Activated CD8-positive, alpha-beta memory T cell treated with anti-CD3 and anti-CD28 coated beads for 1 hour (primary cell): ENCODE measurements at places on chromosomes 4 and X.

GRCh38 chrX:134745636-134746409, 87.6 kb upstream of the PLAC1 start:
- DNase-seq = no peak

DNA sequence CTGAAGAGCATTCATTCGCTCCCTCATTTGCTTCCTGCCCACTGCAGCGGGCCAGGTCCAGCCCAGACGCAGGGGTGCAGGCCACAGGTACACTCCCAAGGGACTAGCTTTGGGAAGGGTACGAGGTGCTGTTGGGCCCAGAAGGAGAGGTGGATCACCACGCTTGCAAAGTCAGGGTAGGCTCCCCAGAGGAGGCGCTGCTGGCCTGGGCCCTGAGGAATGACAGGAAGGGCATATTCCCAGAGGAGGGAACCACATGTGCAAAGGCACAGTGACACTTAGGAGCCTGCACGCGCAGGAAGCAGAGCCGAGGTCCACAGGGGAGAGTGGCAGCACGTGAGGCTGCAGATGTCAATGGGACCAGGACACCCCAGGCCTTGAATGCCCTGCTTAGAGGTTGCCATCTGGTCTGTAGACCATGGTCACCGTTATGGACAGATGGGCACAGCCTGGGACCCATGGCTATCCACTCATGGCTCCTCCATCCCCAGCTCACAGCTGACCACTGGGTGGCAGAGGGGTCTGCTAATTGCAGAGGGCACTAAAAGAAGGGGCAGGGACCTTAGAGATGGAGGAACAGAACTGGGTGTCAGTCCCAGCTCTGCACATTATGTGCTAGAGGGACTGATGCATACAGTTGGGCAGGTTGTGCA, 7.9 kb downstream of the HTRA3 start:
- no peak for DNase-seq

DNA sequence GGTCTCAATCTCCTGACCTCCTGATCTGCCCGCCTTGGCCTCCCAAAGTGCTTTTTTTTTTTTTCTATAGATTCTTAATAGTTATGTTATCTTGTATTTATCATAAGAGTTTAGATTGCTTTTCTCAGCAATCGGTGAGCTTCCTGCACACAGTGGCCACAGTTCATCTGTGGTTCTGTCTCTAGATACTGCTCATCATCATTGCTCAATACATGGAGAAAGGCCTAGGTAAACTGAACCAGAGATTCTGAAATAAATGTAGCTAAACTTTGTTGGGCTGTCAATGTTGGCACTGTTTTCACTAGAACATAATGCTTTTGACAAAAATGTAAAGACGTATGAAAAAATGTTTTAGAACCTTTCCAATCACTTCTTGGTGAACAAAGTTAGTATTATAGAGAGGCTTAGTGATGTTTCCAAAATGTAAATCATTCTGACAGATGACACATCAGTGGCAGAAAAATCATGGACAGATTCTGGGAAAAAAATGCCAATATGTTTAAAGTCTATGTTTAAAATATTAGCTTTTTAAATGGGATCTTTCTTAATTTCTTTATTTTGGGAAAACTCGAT, 50.0 kb upstream of the LIMCH1 start:
- DNase-seq = no peak

DNA sequence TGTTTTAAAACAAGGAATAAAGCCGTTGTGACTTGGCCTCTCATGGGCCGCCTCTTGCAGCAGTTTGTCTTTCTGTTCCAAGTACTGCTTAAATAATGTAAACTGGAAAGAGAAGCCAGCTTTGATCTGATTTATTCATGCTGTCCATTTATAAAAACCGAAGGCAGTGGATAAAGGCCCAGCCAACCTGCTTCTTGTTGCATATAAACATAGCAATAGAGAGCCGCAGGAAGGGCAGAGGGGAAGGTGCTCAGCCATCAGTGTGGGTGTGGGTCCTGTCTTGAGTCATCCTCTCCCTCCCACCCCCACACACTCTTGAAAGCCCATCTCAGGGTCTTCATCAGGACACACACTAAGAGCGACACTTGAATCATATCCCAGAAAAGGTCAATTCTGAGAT, 187.9 kb upstream of the FAM9B start:
- DNase-seq = no peak

DNA sequence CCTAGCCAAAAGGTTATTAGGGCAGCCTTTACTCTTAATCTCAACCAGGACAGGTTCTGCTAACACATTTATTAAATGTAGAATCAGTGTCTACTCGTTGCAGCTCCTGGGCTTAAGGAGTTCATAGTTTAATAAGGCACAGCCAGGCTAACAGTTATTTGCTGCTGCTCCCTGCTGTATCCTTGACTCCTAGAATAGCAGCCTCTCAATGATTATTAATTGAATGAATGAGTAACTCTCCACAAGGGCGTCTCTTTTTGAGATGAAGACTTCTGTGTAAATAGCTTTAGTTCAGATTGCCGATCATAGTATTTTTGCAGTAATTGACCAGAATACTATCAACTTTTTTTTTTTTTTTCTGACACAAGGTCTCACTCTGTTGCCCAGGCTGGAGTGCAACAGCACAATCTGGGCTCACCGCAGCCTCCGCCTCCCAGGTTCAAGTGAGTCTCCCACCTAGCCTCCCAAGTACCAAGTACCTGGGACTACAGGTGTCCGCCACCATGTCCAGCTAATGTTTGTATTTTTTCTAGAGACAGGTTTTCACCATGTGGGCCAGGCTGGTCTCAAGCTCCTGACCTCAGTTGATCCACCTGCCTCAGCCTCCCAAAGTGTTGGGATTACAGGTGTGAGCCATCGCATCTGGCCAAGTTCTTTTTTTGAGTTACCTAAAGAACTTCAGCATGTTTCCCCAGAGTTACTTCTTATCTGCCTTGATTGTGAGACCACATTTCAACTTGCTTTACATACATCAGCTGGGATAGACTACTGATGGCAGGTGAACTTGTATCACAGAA, 2.9 kb downstream of the UGDH start:
- no peak for DNase-seq

GRCh38 chr4:123802933-123803332, 406.3 kb downstream of the SPRY1 start:
- no peak for DNase-seq

- DNase-seq = no peak
These were observed 1068.4 kb upstream of the INTU start for GRCh38 chr4:126564283-126564854.

- no peak for DNase-seq
These were observed 252.3 kb upstream of the WDFY3 start for GRCh38 chr4:85218756-85219155.

GRCh38 chrX:7085879-7086278, 61.6 kb upstream of the STS start:
- DNase-seq = no peak

- DNase-seq = no peak
These were observed 23.9 kb upstream of the CXCL13 start for GRCh38 chr4:77581724-77582123.

GRCh38 chrX:51144828-51145442, 187.7 kb upstream of the NUDT10 start:
- DNase-seq = no peak

- no peak for DNase-seq
These were observed 87.0 kb downstream of the SPCS3 start for GRCh38 chr4:176406736-176407135.

- DNase-seq = no peak
These were observed 6.8 kb downstream of the FGB start for GRCh38 chr4:154569584-154569983.

DNA sequence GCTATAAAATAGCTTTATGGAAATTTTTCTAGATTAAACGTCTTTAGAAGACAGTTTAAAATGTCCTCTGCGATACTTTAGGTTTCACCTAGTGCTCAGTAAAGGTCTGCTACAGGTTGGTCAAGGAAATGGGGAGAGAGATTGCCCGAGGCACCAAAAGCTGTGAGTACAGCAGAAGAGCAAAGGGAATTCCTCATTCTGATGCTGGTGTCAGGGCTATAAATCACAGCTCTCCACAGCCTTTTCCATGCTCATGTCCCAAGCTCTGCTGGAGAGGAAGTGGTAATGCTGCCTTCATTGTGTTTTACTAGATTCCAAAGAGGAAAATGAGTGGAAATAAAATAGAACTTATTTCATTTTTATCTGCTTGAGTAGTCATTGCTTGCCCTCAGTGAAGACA, 2060.4 kb downstream of the ARAP2 start:
- DNase-seq = no peak

GRCh38 chrX:44400588-44400987, 57.1 kb upstream of the EFHC2 start:
- DNase-seq = no peak

- no peak for DNase-seq
These were observed 26.9 kb downstream of the SLC2A9 start for GRCh38 chr4:9994246-9994847.

GRCh38 chr4:105624530-105624929, 72.1 kb downstream of the ARHGEF38 start:
- no peak for DNase-seq

DNA sequence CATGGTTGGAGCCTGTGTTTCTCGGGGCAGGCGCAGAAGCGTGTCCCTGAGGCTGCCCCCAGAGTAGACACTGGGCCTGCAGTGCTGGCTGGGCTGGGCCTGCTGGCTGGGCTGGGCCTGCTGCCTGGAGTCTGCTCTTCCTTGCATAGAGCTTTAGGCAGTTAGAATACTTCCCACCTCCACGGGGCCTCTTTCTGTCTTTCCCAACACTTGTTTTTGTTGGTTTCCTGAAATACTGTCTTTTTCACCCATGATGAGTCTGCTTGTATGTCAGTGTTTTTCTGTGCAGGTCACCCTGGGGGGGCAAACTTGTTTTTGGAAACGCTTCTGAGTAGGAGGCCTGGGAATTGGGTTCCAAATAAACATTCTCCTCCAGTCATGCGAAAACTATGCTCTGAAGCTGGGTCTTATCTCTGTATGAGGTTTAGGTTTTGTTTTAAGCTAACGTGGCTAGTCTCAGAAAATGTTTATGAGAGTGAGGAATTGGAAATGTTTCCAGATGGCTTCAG, 32.2 kb downstream of the TRMT44 start:
- no peak for DNase-seq

- no peak for DNase-seq
These were observed 6.0 kb upstream of the AFP start for GRCh38 chr4:73429826-73430587.

GRCh38 chr4:94533405-94534223, 81.9 kb downstream of the PDLIM5 start:
- no peak for DNase-seq

DNA sequence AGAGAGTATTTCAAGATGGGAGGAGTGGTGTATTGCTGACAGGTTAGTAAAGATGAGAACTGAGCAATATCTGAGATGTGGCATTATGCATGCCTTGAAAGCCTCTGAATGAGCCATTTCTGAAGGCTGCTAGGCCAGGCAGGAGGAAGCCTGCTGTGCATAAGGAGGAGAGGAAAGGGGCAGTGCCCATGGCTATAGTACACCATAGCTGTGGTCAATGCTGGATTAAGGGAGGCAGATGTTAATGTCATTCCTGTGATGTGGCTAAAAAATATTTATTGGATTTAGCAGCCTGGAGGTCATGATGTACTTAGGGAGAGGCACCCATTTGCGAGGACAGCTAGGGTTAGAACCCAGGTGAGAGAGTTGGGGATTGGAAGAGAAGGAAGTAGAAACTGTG, 130.0 kb upstream of the LNX1 start:
- no peak for DNase-seq

DNA sequence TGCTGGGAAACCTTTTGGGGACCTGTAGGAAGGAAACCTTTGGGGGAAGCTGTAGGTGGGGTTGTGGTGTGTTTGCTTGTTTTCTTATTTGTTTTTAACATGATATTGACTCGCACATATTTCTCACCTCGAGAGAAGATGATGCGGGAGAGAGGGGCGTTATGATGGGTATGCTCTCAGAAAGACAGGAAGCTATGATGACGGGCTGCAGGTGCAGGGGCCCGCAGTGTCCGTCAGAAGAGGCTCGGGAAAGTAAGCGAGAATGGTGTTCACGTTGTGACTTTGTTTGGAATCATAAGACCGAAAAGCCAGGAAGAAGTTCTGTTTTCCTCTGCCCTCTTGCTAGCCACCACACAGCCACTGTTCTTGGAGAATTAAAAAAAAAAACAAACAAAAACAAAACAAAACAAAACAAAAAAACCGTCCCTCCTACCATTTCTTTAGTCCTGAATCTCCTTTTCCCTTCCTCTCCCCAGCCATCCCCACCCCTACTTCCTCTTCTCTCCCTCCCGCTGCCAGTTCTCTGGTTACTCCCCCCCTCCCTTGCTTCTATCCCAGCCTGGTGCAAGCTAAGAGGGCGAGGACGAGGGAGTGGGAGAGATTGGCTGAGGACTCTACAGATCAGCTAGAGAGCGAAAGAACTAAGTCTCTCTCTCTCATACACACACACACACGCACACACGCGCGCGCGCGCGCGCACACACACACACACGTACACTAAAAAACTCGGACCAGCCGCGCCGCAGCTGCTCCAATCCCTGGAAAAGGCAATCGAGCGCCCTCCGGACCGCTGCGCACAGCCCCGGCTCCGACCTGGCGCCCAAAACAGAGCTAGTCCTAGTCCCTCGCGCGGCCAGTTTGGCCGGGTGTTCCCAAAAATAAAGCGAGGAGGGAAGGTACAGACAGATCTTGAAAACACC, at the start of gene BMP3:
Gene BMP3, plus strand, starts transcription at position 648 of the 920 bp plus-strand sequence. CDS start 577 bp downstream, outside the sequence.
- DNase-seq = no peak

GRCh38 chrX:20481632-20482031, 214.9 kb upstream of the RPS6KA3 start:
- DNase-seq = no peak
